ENCODE measurements at places on chromosomes 2 and 18.

- DNase-seq: no peak
These were observed 237.3 kb downstream of the C1D start for GRCh38 chr2:67825476-67825875.

DNA sequence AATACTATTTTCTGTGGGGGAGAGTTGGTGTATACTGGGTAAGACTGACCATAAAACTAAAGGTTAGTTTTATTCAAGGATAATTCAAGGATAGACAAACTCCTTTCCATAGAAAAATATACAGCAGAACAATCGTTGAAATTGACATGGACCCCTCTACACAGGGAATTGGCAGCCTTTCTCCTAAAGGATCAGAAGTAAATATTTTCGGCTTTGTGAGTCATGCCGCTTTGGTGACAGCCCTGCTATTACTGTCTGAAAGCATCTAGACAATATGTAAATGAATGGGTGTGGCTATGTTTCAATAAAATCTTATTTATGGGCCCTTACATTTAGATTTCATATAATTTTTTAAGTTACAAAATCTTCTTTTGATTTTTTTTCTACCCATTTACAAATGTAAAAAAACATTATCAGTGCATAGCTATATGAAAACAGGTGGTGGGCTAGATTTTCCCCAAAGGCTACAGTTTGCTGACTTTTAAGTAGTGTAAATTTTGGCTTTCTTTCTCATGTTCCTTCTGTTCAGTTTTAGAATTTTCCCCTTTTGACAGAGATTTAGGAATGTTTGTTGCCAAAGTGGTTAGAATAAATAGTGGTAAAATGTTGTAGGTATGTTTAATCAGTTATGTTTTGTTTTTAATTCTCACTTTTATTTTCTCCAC is 270.6 kb downstream of the DCC start:
- no peak for DNase-seq

DNA sequence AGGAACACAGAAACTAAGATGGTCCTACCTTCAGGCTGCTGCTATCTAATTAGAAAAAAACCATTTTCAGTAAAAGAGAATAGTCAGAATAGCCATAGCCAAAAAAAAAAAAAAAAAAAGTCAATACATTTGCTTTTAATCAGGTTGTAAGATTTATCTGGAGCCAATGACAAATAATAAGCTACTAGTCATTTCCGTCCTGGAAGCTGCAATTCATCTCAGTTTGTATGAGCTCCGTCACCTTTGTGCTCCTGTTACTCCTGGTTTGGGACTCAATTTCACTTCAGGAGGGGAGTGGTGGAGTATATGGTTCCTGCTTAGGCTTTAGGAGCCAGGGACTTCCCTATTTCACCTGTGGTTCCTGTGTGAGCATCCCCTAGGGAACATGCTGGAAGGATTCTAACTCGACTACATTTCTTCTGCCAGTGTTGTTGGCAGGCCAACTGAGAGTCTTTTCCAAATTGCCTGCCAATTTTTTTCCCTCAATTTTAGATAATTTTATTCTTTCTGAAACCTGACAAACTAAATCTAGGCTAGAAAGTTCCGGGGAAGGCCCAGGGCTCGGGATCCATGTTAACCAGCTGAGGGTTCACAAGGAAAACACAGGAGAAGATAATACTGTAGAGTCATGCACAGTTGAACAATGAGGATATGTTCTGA is 481.8 kb downstream of the DLGAP1 start:
- no peak for DNase-seq

GRCh38 chr2:171878481-171878993 is 15.5 kb downstream of the SLC25A12 start:
- no peak for DNase-seq

- DNase-seq: no peak
These were observed 122.5 kb downstream of the ASXL3 start for GRCh38 chr18:33700513-33700976.

- no peak for DNase-seq
These were observed at the start of gene KCNG2 for GRCh38 chr18:79797518-79798345. KCNG2 (plus strand) TSS chr18:79797938; CDS start chr18:79863668, 65,730 bp downstream.

- no peak for DNase-seq
These were observed 244.2 kb upstream of the BOD1L2 start for GRCh38 chr18:56902653-56903052.

DNA sequence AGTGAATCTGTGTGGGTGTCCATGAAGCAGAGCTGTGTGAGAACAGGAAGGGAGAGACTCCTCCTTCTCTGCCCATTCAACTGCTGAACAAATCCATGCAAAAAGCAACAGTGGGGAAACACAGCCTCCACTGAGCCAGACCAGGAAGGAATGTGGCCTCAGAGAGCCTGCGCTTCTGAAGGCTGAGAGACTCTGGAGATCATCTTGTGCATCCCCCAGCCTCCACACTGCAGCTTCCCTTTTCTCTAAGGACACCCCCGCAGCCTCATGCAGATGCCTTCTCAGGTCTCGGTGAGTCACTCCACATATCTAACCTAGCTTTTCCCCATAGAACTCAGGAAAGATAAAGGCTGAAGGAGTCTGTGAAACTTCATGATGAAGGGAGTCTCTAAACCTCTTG is 402.9 kb downstream of the TNS1 start:
- DNase-seq: no peak

DNA sequence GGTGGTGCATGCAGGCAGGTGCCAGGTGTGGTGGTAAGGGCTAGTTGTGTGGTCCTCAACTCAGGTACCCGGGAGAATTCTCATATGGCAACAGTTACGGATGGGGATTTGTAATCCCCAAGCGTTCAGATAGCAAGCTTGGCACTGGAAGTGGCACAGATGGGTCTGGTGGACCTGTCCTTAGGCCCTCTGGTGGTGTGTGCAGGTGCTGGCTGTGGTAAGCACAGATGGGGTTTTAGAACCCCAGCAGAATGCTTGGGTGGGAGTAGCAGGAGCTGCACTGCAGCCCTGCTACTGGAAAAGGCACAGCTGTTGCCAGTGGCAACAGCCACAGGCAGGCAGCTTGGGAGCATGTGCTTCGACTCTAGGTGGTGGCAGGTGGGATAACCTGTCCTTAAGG is 948.2 kb upstream of the FAM98A start:
- DNase-seq: no peak

DNA sequence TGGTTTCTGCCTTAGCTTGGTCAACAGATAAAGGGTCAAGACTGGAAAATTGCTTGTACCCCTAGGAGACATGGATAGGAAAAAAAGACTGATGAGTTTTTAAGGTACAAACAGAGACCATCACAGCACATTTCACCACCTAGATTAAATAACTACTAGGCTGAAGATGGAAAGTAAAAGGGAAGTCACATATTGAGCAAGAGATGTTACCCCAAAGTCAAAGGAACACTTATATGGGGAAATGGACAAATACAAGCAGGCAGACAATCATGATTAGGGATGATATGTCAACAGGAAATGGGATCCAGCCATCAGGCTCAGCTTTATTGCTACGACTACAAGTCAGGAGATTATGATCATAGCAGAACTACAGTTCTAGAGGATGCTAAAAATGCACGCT is 1643.1 kb upstream of the CELF4 start:
- no peak for DNase-seq

Measured in effector memory CD8-positive, alpha-beta T cell (primary cell).